ENCODE measurements at places on chromosomes 7 and 10.
A peak's percentile ranks its signal among the peaks of the same experiment; 100 is the strongest.

DNA sequence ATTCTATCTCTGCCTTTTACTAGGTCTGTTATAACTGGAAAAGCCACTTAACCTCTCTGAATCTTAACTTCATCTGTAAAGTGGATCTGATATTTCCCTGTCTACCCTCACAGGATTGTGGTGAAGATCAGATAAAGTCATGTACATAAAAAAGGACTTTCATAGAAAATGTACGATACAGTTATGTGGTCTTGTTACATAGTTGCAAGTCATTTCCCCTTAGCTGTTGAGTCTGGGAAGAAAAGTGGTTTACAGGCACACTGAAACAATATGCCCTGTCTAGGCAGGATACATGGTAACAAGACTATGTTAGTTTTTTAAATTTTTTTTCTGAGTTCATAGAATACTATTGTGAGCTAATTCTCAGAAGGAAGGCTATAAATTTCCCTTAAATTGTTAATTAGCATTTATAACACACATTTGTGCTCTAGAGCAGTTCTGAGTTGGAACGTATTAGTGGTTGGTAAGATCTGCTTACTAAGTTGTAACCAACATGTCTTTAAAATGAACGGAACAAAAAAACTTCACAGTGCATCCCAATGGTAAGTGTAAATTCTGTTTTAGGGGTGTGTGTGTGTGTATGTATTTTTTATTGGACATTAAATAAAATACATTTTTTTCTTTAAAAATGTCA, 7.1 kb upstream of the GSTO1 start:
- DNase-seq = no peak

- no peak for DNase-seq
These were observed 95.9 kb downstream of the DNMBP start for GRCh38 chr10:99913831-99914235.

DNA sequence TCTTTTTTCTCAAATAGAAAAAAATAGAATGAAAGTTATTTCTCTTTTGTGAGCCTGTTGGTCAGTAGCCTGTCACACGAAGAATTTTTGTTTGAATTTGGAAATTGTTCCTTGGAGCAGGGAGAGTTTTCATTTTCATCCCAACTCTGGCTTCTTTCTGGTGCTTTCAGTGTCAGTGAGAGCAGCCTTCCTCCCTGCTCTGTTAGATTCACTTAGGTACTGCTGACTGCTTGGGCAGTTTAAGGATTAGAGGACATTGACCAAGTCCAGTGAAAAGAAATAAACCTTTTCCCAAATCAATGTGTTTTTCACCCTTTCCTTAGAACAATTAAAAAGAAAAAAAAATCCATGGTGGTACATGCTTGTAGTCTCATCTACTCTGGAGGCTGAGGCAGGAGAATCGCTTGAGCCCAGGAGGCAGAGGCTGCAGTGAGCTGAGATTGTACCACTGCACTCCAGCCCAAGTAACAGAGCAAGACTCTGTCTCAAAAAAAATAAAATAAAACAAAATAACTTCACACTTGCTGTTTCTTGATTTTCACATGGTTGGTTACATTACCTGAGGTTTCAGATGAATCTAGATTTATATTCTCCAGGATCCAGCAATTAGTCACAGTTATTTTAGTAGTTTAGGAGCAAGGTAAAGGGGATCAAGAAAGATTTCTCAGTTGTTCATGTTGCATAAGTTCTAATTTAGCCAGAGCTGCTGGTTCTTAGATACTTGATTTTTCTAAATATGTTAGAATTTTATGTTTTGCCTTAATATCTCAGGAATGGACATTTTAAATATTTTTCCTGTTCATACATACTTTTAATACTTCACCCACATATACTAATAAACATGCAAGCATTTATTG, 63.1 kb downstream of the ZNRF2 start:
- no peak for DNase-seq

GRCh38 chr10:88090568-88091214, 227.3 kb downstream of the PTEN start:
- DNase-seq = no peak

DNA sequence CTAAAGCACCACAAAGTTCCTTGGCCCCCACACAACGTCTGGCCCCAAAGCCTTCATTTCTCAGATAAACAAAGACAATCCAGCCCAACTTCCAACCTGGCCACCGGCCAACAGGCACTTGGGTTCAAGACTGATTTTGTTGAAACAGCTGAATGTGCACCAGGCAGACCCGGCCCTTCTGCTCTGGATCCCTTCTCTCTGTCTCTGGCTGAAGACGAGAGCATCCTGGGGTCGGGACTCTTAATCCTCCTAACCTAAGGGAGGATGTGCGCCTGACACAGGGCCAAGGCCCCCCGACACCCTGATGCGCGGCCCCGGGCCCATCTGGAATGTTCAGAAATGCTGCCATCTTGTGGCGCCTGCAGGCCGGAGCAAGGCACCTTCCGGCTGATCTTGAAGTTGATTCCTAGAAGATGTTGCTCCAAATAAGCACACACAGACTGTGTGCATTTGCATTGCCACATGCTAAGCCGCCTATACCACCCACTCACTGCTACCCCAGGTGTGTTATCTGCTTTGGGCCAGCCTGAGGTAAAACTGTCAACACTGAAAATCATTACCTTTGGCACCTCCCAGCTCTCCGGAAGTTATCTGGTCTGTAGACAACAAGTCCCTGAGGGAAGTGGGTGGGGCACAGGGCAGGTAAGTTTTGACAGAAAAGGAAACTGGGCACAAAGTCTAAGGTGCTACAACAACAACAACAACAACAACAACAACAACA, 98.4 kb upstream of the HABP2 start:
- DNase-seq = peak; percentile 4

DNA sequence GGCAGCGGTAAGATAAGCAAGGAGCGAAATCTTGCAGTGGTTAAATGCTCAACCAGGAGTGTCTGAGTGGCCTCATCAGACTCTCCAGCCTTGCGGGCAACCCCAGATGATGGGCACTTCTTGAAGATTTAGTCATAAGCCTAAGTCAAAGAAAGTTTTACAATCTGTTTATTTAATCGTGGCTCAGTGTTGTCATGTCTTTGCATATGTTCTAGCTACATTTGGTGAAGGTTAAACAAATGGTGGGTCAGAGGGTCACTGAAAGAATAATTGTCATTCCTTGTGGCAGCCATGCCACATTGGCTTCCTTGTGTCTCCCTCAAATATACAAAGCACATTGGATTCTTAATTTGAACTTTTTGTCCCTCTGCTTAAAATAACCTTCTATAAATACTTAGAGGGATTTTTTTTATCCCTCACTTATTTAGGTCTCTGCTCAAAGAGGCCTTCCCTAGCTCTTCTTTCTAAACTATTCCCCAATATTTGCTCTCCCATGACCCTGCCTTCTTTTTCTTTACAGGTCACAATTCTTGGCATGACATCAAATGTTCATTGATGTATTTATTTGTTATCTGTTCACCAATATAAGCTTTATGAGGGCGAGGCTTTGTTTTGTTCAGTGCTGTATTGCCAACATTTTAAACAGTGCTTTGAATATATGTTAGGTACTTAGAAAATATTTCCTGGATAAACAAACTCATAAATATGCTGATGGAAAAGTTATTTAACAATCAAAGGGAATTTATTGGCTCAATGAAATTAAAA, 68.7 kb downstream of the NEUROD6 start:
- no peak for DNase-seq

DNA sequence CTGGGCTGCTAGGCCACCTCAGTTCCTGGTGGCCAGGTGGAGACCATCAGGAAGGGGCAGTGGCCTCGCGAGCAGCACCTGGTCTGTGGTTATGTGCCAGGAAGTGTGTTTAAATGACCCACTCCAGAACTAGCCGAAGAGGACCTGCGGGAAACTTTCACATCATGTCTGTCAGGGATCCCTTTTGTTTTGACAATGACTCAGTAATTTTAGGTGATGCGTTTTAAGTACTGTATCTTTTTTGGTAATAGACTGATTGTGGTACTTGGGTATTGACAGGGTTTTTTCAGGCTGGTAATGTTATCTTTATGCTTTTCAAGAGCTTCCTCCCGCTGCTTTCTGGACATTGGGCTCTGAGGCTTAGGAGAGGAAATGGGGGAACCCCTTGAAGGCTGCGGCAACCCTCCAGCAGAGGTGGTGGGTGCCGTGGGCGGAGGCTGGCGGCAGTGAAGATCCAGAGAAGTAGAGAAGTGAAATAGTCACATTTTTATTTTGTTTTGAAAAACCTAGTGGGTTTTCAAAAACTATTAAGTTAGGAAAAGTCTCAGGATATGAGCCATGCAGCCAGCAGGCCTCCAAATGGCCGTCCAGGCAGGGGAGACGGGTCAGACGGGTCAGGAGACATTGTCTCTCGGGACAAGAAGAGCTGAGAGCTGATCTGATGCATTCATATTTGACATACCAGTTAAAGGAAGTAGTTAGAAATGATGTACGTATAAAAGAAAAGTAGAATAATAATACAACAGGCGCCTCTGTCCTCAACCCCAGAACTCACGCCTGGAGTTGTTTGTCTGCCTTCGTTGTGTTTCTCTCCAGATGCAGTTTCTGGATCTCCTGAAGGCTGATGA, 27.7 kb downstream of the PPP2R2D start:
- no peak for DNase-seq

GRCh38 chr10:7285522-7286322, 125.1 kb downstream of the SFMBT2 start:
- no peak for DNase-seq

DNA sequence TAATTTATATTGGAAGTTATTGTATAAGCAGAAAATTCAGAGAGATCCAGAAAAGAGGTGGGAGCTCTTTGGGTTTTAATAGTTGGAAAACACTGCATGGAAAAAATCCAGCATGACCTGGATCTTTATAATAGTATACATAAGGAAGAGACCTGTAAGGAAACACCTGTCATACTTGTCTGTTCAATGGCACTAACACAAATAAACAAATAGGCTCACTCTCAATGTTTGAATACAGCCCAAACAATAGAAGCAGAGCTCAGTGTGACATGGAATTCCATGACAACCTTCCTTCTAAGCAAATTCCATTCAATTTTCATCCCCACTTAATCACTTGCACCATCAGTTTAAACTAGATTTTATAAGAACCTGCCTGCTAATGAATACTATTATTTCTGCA, 31.7 kb downstream of the CISD1 start:
- no peak for DNase-seq

DNA sequence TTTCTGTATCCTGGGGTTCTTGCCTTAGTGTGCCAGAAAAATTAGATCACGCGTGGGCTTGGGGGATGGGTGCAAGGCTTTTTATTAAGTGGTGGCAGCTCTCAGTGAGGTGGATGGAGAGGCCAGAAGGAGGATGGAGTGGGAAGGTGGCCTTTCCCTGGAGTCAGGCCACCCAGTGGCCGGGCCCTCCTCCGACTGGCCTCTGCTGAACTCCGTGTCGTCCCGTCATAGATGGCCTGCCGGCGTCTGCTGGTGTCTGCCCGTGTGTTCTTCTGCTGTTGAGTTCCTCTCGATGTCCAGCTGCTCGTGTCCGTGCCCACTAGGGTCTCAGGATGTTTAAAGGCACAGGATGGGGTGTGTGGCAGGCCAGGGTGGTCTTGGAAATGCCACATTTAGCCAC, 4.0 kb upstream of the ZNF746 start:
- no peak for DNase-seq

GRCh38 chr7:30655096-30655970, 26.9 kb downstream of the CRHR2 start:
- DNase-seq = no peak

GRCh38 chr7:82416402-82416801, 27.2 kb downstream of the CACNA2D1 start:
- no peak for DNase-seq

- DNase-seq = peak; percentile 67
These were observed 3.6 kb downstream of the ZSCAN21 start for GRCh38 chr7:100053215-100053614.

- DNase-seq = no peak
These were observed 11.7 kb upstream of the EDRF1 start for GRCh38 chr10:125707541-125708468.

DNA sequence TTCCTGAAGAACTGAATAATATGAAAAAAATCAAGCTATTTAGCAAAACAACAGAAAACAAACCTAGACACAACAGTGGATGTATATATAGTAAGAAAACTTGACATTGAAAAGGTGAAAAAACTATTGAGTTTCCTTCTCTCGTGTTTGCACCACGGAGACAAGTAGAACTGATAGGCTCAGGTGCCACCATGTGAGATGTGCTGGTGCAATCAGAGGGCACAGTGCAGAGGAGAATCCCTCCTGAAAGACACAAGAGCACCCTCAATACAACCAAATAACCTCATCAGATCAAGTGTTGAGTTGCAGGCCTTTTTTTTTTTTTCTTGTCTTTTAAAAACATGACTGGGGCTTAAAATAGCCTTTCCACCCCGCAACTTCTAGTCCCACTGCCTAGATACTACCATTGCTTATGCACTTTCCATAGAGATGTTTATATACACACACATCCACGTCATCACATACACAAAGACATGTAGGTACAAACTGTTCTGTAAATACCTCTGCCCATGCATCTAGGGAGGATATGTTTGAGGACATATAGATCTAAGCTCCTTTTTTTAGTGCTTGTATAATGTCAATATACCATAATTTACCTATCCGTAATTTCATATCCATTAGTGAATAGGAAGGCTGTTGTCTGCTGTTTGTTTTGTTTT, 54.1 kb downstream of the UBE2H start:
- no peak for DNase-seq

GRCh38 chr7:129845178-129845971, 107.4 kb downstream of the UBE2H start:
- no peak for DNase-seq

GRCh38 chr7:7439564-7439963, 96.1 kb downstream of the COL28A1 start:
- DNase-seq = no peak

- no peak for DNase-seq
These were observed 78.9 kb downstream of the MTPN start for GRCh38 chr7:135898226-135898625.

DNA sequence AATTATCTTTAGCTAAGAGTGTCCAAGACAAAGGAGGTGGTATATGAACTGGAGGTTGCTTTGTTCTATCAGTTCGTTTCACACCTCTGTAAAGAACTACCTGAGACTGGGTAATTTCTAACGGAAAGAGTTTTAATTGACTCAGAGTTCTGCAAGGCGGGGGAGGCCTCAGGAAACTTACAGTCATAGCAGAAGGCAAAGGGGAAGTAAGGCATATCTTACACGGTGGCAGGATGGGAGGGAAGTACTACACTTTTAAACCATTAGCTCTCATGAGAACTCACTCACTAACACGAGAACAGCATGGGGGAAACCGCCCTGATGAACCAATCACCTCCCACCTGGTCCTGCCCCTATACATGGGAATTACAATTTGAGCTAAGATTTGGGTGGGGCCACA, 1202.3 kb upstream of the LRRTM3 start:
- no peak for DNase-seq
